ENCODE measurements at places on chromosomes 5 and 9.

GRCh38 chr5:109739741-109740728 lies 50.3 kb downstream of the MAN2A1 start:
- DNase-seq = no peak

DNA sequence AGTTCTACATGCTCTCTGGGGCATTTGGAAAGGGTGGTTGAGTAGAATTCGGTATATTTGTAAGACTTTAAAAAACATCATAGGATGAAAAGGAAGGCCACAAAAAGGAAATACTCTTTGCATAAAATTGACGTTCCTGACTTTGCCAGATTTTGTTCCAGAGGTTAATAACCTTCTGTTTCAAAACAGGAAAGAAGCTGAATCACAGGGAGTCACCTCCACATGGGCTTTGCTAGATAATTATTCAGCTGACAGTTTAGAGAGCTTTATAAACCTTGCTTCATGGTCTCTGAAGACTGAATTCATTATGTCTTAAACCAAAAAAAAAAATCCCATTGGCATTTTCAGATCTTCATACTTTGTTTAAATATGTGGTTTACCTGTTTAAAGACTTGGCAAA lies 203.7 kb downstream of the SEMA6A start:
- no peak for DNase-seq

DNA sequence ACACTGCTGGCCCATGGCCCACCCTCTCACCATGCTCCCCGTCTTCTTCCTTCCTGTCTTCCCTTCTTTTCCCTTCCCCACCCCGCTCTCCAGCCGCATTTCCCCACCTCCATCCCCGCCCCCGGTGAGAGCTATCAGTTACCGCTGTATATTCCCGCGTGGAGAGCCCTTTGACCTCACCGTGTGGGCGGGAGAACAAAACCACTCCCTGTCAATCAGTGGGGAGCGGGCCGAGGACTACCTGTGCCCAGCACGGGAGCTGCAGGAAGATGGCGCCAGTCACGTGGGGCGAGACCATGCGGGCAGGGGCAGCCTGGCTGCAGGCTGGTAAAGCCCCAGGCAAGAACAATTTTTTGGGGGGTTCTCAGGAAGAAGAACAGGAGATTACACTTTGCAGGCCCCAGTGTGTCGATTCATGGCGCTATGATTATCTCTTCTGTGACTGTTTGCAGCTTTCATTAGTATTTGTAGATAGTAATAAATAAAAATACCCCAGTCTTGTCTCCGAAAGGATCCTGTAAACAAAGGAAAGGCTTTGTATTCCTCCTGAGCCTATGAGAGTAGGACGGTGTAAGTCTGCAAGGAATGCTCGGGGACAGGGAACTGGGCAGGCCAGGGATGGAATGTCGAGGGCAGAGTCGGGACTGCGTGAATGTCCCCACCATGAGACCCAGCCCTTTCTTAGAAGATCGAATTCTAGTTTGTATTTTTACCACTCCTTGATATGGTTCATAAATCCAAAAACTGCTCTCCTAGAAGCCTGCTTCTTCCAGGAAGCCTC lies 14.8 kb upstream of the DMRT1 start:
- no peak for DNase-seq

DNA sequence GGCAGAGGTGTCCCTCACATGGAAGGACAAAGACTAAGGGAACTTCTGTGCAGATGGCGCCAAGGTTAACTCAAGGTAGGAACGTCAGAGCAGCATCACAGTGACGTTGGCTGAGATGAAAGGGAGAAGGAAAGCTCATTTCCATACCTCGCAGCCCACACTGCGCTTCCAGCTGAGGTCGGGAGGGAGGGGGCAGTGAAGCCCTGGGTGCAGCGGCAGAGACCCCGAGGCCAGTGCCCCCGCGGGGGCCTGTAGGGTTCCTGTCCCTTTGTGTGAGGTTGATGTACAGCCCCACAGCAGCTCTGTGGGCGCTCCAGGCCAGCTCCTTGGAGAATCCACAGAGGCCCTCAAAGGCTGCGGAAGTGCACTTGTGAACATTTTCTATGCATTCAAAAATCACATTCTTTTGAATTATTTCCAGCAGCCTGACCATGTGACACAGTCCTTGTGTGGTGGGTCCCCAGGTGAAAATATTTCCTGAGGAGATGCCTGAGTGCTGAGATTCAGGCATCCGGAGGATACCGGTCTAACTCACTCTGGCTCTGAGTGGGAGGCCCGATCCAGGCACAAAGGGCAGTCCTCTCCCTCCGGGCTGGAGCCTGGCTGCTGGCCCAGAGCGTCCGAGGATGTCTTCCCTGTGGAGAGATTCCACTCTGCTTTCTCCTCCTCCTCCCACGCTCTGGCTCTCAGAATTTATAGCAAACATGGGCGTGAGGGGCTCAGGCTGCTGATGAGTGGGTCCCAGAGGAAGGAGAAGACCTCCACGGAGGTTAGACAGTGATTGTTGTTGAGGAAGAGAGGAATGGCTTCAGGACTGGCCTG lies 150.7 kb downstream of the ICE1 start:
- no peak for DNase-seq

DNA sequence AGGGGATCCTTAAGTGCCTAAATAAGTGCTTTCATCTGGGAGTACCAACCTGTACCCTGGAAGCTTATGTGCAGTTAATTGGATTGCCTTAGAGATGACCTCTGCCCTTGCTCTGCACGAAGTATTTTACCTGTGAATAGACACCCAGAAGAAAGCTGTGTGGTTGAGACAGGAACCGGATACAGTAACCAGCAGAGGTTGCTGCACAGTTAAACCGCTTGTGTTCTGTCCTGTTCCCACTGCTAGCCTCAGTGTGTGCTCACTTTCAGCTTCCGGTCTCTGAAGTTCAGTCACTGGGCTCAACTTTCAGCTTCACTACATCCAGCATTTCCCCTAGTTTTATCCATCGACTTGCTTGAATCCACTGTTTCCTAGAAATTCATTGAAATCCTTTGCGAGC lies 185.3 kb downstream of the FAM170A start:
- no peak for DNase-seq

GRCh38 chr9:6676254-6676921 lies 30.9 kb upstream of the GLDC start:
- DNase-seq = no peak
